ENCODE measurements at places on chromosomes 7 and 10. TPM values are rescaled to one million over a fixed set of nuclear protein-coding genes. Genes with fewer than 3 reads are reported as not detected.

RADIL gene
- 0.18 TPM for polyA plus RNA-seq

GRM3 gene
- polyA plus RNA-seq: not detected

ANKRD61 gene
- 0.67 TPM for polyA plus RNA-seq

OIT3 gene
- polyA plus RNA-seq: not detected

PNLIPRP1 gene
- polyA plus RNA-seq: 0.21 TPM

GNB2 gene
- 180 TPM for polyA plus RNA-seq

ANXA8 gene
- 0.07 TPM for polyA plus RNA-seq

CHST12 gene
- 10.9 TPM for polyA plus RNA-seq

GPRIN2 gene
- polyA plus RNA-seq: 33.5 TPM

ZPBP gene
- 0.12 TPM for polyA plus RNA-seq

PVRIG gene
- polyA plus RNA-seq: 1.0 TPM

WDR86 gene
- not detected for polyA plus RNA-seq

C7orf57 gene
- 0.04 TPM for polyA plus RNA-seq

VWDE gene
- polyA plus RNA-seq: 0.35 TPM

EPO gene
- polyA plus RNA-seq: not detected

LYZL2 gene
- polyA plus RNA-seq: not detected

CAV1 gene
- polyA plus RNA-seq: 57.3 TPM

ACTR3C gene
- polyA plus RNA-seq: 4.0 TPM

UFSP1 gene
- 5.3 TPM for polyA plus RNA-seq

FAM237B gene
- not detected for polyA plus RNA-seq

GHRHR gene
- polyA plus RNA-seq: not detected

HKDC1 gene
- polyA plus RNA-seq: 119 TPM

GIMAP7 gene
- 31.1 TPM for polyA plus RNA-seq

RET gene
- not detected for polyA plus RNA-seq

IFIT3 gene
- polyA plus RNA-seq: 17.2 TPM

TRIM50 gene
- not detected for polyA plus RNA-seq

ITPRID1 gene
- 0.37 TPM for polyA plus RNA-seq

ATE1 gene
- polyA plus RNA-seq: 11.9 TPM

VPS26A gene
- polyA plus RNA-seq: 34.2 TPM

CYP26C1 gene
- not detected for polyA plus RNA-seq

TRIP6 gene
- polyA plus RNA-seq: 35.7 TPM

PDK4 gene
- 9.1 TPM for polyA plus RNA-seq

ETV1 gene
- polyA plus RNA-seq: 0.27 TPM

OGDHL gene
- polyA plus RNA-seq: 3.5 TPM

HOXA11 gene
- 0.04 TPM for polyA plus RNA-seq

FAM24B gene
- not detected for polyA plus RNA-seq

TMEM130 gene
- 0.27 TPM for polyA plus RNA-seq

SEMA4G gene
- polyA plus RNA-seq: 61.1 TPM

TFPI2 gene
- not detected for polyA plus RNA-seq

GIMAP2 gene
- 9.5 TPM for polyA plus RNA-seq

ASB15 gene
- not detected for polyA plus RNA-seq

TAS2R5 gene
- not detected for polyA plus RNA-seq

TPST1 gene
- polyA plus RNA-seq: 8.5 TPM

Measured in small intestine (tissue), 16 donors.